ENCODE measurements at places on chromosomes 12 and 14.

GRCh38 chr14:84477996-84478395 lies 1051.9 kb upstream of the FLRT2 start:
- no peak for DNase-seq

GRCh38 chr14:68894802-68895703 lies 84.0 kb downstream of the ACTN1 start:
- peak; percentile 72 for DNase-seq

DNA sequence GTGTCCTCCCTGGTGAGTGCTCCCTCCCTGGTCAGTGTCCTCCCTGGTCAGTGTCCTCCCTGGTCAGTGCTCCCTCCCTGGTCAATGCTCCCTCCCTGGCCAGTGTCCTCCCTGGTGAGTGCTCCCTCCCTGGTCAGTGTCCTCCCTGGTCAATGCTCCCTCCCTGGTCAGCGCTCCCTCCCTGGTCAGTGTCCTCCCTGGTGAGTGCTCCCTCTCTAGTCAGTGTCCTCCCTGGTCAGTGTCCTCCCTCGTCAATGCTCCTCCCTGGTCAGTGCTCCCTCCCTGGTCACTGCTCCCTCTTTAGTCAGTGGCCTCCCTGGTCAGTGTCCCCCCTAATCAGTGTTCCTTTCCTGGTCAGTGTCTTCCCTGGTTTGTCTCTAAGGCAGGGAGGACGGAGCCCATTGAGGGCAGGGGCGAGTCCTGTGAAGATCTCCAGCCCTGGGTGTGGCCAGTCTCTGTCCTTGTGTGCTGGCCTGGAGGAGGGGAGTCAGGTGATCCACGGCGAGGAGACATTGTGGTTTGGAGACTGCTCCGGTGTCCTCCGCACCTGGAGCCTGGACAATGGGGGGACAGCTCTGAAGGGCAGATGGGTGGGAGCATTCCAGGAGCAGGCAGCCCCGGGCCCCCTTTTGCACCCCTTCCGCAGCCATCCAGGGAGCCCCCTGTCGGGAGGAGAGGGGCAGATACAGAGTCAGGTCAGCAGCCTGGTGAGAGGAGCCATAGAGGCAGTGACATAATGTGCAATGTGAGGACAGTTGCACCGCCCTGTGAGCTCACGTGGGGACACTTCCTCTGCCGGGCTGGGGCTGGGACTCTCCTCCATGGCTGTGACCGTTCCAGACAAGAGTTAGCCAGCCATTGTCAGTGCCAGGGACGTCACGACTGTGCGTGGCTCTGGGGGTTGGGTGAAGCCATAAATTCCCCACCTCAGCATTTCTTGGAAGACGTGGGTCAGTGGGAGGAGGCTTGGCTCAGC lies 93.4 kb downstream of the ADGRD1 start:
- DNase-seq: no peak

- no peak for DNase-seq
These were observed 208.4 kb downstream of the C12orf75 start for GRCh38 chr12:105538880-105539279.

- no peak for DNase-seq
These were observed 82.9 kb upstream of the GPHB5 start for GRCh38 chr14:63401646-63402045.

DNA sequence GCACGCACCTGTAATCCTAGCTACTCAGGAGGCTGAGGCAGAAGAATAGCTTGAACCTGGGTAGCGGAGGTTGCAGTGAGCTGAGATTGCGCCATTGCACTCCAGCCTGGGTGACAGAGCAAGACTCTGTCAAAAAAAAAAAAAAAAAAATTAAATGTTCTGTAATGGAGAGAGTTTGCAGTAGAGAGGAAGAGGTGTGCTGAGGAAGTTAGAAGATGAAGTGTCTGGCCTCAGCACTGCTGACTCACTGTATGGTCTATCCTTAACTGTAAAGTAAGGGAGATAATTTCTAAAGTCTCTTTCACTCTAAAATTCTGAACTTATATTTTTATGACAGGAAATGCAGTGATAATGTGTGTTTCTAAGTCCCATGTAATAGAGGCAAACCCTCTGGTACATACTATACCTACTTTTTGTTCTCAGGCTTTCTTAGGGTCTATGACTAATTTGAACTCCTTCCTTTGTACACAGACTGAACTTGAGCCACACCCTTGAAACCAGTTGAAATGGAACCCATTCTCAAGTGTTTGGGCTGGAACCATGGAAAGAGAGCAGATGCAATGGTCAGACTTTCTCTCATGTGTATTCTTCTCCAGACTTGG lies 278.1 kb upstream of the FAR2 start:
- DNase-seq: peak; percentile 50

- no peak for DNase-seq
These were observed 11.3 kb downstream of the KIF26A start for GRCh38 chr14:104149617-104150135.

GRCh38 chr12:69123919-69124638 lies 115.3 kb upstream of the CPSF6 start:
- no peak for DNase-seq

GRCh38 chr14:100893760-100894159 lies 9.8 kb downstream of the RTL1 start:
- DNase-seq: no peak

GRCh38 chr12:124175704-124176103 lies 119.2 kb upstream of the RFLNA start:
- DNase-seq: no peak

- peak; percentile 98 for DNase-seq
These were observed 15.9 kb downstream of the PLEKHG3 start for GRCh38 chr14:64720131-64720576.

GRCh38 chr12:64992116-64992515 lies 129.0 kb downstream of the WIF1 start:
- DNase-seq: no peak

GRCh38 chr12:118827606-118828005 lies 153.7 kb upstream of the SRRM4 start:
- DNase-seq: no peak

- DNase-seq: no peak
These were observed 17.1 kb downstream of the IRAK3 start for GRCh38 chr12:66206141-66206540.

Measured in epithelial cell of esophagus (primary cell).